ENCODE measurements at places on chromosomes 7 and 10.

- DNase-seq = no peak
Observed at GRCh38 chr10:104037261-104037951, 48.3 kb downstream of the COL17A1 start.

DNA sequence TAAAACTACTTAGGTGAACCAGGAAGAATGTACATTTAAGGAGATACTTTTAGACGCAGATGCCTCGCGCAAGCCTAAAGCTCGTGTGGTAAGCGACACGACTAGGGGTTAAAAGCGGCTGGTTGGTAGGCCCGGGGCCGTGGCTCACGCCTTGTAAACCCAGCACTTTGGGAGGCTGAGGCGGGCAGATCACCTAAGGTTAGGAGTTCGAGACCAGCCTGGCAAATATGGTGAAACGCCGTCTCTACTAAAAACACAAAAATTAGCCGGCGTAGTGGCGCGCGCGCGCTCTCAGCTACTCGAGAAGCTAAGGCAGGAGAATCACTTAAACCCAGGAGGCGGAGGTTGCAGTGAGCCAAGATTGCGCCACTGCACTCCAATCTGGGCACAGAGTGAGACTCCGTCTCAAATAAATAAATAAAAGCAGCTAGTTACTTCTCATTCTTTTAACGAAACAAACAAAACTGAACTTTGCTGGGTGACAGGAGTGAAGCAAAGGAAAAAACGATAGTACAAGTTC lies 879 bp downstream of the NUDT5 start:
- peak; percentile 21 for DNase-seq

GRCh38 chr7:6157685-6158423 lies 114.6 kb downstream of the CYTH3 start:
- DNase-seq = no peak

DNA sequence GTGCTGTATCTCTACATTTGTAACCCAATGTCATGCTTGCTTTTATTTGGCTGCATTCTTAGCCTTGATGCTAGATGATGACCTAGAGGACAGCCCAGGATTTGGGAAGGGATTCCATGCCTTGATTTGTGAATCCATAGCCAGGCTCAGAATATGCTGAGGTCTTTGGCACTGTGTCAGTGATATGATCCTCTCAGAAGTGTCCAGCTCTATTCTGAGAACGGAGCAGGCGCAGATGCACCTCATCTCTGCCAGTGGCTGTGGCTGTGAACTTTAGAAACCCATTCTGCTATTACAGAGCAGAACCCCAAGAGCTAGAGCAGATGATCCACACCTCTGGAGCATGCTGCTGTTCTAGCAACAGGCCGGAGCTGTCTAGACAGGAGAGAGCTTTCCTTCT lies 212.8 kb downstream of the TRIL start:
- no peak for DNase-seq

DNA sequence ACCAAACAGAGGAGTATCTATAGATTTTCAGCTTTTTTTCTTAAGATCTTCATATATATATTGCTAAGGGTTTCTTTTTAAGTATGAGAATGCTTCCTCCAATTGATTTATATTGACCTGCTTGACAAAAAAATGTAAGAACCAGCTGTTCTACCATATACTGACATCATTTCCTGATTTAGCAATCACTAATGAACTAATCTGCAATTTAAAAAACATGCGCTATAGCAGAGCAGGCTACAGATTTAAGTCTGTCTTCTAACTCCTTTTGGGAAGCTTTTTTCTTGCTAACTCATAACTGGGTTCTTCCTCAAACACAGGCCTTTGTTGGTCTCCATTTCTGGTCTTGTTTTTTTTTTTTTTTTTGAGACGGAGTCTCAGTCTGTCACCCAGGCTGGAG lies 33.2 kb downstream of the ABCC2 start:
- no peak for DNase-seq

DNA sequence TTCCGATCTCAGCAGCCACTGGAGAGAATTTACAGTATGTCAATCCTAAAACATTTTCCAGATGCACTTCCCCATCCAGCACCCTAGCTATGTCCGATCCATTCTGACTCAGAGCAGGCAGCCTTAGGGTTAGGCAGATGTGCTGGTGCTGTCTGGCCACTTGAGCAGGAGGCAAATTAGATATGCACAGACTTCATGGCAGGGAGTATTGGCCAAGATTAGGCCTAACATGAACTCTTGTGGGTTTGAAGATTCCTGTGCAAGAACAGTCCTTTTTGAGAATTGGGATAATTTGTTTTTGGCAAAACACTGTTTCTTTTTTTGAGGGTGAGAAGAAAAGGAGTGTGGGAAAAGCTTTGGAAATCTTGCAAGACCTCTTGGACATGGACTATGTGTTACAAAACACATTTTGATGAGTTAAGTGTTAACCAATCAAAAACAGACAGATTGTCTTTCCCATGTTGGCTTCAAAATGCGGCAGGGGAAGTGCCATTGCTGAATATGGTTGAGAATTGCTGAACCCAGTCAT lies 218.6 kb upstream of the INHBA start:
- DNase-seq = peak; percentile 55
